ENCODE measurements at places on chromosomes 5 and 9.
A peak's percentile ranks its signal among the peaks of the same experiment; 100 is the strongest.

- DNase-seq, result peak; percentile 13
These were observed 106.6 kb downstream of the SIL1 start for GRCh38 chr5:139091439-139092156.

DNA sequence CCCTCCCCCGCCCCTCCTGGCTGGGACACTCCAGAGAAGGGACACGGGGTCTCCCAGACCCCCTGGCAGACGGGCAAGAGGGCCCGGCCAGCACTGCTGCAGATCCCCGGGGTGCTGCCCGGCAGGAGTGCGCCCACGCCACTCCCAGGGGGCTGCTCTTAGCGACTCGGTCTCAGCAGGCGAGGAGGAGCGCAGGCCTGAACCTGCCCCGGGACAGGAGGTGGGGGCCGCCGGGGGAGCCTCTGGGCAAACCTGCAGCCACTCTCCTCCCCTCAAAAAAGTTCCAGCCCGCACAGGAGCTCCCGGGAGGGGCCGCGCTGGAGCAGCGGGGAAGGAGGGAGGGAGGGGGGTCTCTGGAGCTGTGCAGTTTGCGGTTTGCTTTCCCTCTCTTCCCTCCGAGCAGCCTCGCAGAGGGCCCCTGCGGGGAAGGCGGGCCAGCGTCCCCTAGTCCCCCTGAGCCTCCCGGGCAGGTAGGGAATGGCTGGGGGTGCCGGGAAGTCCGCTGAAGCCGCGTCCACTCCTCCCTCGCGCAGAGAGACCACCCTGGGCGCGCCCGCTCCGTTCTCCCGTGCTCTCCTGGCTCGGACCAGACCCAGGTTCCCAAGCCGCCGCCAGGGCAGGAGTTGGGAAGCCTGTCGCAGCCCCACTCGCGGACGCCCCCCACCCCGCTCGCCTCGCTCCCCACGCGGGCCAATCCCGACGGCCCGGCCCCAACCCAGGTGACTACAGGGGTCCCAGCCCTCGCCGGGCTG is 44.2 kb downstream of the NACC2 start:
- peak; percentile 48 for DNase-seq

- peak; percentile 15 for DNase-seq
These were observed 358.8 kb upstream of the TRPC7 start for GRCh38 chr5:136724161-136724560.

DNA sequence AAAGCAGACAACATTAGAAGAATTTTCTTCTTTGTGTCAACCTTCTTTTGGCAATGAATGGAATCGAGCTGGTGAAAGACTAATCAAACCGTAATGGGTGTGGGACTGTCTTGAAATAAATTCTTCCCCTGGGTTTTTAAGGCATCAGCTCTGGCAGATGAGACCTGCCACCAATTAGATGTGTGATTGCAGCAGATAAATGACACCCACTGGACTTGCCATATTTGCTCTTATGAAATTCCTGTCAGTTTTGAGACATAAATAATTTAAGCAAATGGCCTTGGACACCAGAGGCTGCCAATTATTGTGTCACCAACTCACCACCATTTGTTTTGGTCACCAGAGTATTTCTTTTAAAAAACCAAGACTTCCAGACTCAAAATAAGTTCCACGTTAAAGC is 135.9 kb upstream of the RGMB start:
- no peak for DNase-seq

DNA sequence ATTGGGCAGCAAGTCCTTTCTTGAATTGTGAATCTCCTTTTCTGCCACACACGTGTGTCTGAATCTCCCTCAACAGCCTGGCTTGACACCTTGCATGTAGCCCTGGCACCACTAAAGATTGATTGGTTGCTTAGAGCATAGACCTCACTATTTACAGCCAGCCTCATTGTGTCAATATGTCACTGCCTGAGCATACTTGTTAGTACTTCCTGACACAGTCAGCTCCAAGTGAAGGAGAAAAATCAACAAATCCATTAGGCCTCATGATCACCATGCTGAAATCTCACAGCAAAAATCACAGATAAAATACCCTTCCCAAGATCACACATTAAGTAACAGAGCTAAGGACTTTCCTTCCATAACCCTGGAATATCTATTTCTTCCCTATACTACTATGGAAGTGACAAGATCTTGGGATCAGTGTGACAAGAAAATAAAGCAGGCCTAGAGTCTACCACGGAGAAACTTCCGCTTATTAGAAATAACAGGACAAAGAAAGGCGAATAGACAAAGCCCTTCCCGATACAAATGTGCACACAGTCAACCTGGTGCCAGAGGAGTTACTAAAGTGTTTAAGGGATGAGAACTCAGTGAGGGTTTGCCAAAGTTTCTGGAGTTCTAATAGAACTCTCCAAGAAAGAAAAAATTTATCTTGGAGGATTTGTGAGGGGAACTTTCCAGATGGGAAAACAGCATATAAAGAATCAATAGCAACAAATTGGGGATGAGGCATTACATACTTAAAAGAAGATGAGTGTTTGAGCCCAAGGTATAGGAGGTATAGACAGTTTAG is 5.6 kb upstream of the ARL15 start:
- no peak for DNase-seq

- no peak for DNase-seq
These were observed 11.0 kb upstream of the PCDHB15 start for GRCh38 chr5:141234109-141234667.
